ENCODE measurements at places on chromosomes 11 and 22.

- DNase-seq, result no peak
These were observed 23.2 kb downstream of the NF2 start for GRCh38 chr22:29626497-29627195.

DNA sequence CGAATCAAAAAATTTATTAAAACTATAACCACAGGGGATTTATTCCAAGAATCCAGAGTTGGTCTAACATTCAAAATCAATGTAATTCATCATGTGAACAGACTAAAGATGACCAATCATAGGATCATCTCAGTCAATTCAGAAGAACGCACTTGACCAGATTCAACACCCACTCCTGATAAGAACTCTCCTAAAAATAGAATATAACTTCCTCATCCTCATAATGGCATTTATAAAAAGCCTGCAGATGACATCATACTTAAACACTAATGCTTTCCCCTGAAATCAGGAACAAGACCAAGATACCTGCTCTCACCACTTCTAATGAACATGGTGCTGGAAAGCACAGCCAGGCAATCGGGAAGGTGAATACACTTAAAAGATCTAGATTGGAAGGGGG lies 10.5 kb upstream of the MUC2 start:
- DNase-seq, result no peak

- no peak for DNase-seq
These were observed 299.7 kb downstream of the TBC1D22A start for GRCh38 chr22:47062126-47062525.

DNA sequence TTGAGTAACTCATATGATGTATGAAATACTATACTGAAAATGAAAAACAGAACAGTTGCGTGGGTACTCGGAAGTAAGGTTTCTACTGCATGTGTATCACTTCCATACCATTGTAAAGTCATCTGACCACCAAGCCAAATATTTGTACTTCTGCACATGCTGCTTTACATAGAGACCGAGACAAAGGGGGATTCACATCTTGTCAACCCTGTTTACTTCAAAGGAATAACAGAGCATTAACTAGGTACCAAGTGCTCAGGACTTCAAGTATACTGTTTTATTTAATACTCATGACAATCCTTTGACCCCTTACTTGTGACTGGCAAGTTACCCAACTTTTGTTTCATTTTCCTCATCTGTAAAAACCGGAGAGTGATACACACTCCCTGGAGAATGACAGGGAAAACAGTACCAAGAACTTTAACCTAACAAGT lies 9.9 kb downstream of the MAPK1 start:
- DNase-seq, result no peak
